ENCODE measurements at places on chromosomes 5 and 9. TPM values are rescaled to one million over a fixed set of nuclear protein-coding genes. Genes with fewer than 3 reads are reported as not detected.

DNA sequence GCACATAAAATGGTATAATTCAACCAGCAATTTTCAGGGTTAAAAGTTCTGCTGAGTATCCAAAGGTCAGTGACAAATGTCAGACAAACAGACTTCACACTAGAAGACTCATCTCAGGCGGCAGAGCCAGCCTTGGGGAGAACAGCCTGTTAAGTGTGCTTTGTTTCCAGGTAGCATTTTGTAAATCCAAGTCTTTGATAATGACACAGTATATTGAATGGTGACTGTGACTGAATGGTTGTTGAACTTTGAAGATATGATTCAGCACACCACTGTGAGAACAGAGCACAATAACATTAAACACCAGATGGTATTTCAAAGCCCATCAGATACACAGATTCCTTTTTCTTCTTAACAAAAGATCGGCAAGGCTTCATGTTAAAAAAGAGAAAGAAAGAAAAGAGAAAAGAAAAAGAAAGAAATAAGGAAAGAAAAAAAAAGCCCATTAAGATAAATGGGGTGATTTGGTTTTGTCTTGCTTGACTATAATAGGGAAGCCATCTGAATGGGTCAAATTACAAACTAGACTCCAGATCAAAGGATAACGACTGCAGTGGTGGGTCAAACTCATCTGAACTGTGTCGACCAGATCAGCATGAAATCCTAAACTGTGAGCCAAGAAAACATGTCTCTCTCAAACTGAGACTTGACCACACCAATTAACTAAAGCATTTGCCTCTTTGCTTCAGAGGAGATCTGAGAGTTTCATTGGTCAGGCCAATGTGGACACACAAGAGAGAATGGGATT lies 313.0 kb upstream of the ZNF608 start:
- no peaks in the 10 kb centered on the region for H3K27me3 ChIP-seq
- DNase-seq = no peak
- no peaks in the 10 kb centered on the region for H3K4me1 ChIP-seq
- no peaks in the 10 kb centered on the region for H3K36me3 ChIP-seq
- no peak overlapping the region for H3K27ac ChIP-seq

DNA sequence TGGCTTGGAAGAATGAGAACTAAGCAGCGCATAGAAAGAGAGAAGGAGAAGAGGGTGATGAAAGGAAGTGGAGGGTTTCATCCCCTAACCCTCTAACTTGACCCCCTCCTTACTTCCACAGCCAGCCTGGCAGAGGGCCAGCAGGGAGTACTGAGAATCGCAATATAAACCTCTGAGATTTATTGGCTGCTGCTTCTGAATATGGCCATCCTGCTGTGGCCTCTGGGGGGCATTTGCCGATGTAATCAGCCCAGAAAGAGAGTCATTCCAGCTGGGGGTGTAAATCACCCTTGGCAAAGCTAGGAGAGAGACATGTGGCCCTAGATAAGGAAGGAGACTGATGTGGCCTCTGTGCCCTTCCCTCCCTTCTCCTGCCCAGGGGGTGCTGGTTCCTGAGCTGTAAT lies 960 bp upstream of the GFRA3 start:
- peaks cover 3% of the 10 kb centered on the region for H3K4me1 ChIP-seq
- no peaks in the 10 kb centered on the region for H3K36me3 ChIP-seq
- H3K27ac ChIP-seq = no peak overlapping the region
- peaks cover 18% of the 10 kb centered on the region for H3K27me3 ChIP-seq
- DNase-seq = no peak

GRCh38 chr9:132244582-132245455 lies 83.0 kb downstream of the NTNG2 start:
- H3K27me3 ChIP-seq = peaks cover 2% of the 10 kb centered on the region
- H3K27ac ChIP-seq = no peak overlapping the region
- H3K4me1 ChIP-seq = peaks cover 6% of the 10 kb centered on the region
- no peak overlapping the region for H3K4me3 ChIP-seq
- no peak for DNase-seq

GRCh38 chr9:130421802-130422276 lies 22.9 kb upstream of the ASS1 start:
- H3K4me1 ChIP-seq = no peaks in the 10 kb centered on the region
- peaks cover 2% of the 10 kb centered on the region for H3K27me3 ChIP-seq
- no peak overlapping the region for H3K4me3 ChIP-seq
- no peaks in the 10 kb centered on the region for H3K36me3 ChIP-seq
- H3K27ac ChIP-seq = no peak overlapping the region

Gene PRR16
- not detected for total RNA-seq

- H3K4me3 ChIP-seq = no peak overlapping the region
- H3K27ac ChIP-seq = no peak overlapping the region
- no peaks in the 10 kb centered on the region for H3K4me1 ChIP-seq
- peaks cover 4% of the 10 kb centered on the region for H3K27me3 ChIP-seq
Observed at GRCh38 chr5:61784341-61784740, 452.3 kb downstream of the ZSWIM6 start.
